ENCODE measurements at places on chromosomes 13 and 19.

- DNase-seq, result no peak
These were observed 7.0 kb downstream of the KLK3 start for GRCh38 chr19:50861496-50862286.

GRCh38 chr19:54674021-54674617, 11.3 kb downstream of the LILRB4 start:
- no peak for DNase-seq

DNA sequence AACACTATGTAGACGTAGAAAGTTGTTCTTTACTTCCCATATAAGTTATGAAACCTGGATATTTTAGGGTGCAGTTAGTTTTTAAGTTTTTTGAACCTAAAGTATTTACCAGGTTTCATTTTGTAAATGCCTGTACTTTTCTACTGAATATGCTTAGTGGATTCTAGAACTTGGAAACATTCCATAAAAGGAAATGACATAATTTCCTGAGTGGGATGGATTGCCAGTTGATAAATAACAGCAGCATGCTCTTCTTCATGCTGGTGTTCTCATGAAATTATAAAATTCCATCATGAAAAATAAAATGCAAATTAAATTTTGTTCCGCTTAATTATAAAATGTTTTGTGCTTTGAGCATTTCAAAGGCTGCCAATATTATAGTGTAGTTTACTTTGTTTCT, 362.2 kb upstream of the PCDH20 start:
- DNase-seq, result no peak

GRCh38 chr13:39485314-39485700, 117.7 kb downstream of the LHFPL6 start:
- no peak for DNase-seq

- DNase-seq, result no peak
These were observed 338.0 kb downstream of the TEX29 start for GRCh38 chr13:111658145-111659100.

- DNase-seq, result no peak
These were observed 362.1 kb downstream of the FOXO1 start for GRCh38 chr13:40304391-40304790.

GRCh38 chr13:50798923-50799322, 44.6 kb downstream of the DLEU7 start:
- DNase-seq, result no peak

- no peak for DNase-seq
These were observed 630.3 kb downstream of the GPC5 start for GRCh38 chr13:92028695-92029094.

GRCh38 chr19:42126574-42126973, 5.7 kb downstream of the POU2F2 start:
- DNase-seq, result no peak

- no peak for DNase-seq
These were observed at the start of gene SPACA4 for GRCh38 chr19:48606463-48607358. Gene SPACA4, plus strand, starts transcription at chr19:48606742. Its CDS starts 237 bp downstream, at chr19:48606979.

DNA sequence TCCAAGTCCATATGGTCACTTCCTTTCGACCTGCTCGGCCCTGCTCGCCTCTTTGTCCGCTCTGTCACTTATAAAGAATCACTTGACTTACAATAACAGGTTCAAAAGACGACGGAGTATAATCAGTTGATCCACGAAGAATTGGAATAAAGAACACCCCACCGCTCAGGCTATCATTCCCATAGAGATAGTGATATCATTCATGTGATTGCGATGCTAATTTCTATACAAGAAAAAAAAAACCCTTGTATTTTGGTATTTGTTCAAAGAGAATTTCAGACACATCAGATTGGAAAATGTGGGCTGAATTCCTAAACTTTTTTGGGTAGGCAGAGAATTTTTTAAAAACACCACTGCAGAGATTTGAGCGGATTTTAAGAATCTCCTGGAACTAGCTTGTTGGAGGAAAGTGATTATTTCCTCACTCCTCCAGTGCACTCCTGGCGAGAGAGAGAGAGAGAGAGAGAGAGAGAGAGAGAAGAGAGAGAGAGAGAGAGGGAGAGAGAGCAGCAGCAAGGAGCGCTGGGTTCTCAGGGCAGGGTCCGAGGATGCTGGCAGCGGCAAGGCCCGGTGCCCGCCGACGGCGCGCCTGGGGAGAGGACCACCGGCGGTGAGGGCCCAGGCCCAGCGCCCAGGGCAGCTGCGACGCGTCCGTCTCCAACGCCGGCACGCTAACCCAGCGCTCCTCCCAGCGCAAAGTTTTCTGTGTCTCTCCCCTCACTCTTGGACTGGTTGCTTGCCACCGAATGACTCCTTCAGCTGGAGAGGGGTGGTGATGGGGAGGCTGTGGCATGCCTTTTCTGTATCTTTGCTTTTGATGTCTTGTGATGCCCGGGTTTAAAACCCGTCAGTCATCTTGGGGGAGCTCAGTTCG, 149.0 kb upstream of the ZNF536 start:
- DNase-seq, result no peak

DNA sequence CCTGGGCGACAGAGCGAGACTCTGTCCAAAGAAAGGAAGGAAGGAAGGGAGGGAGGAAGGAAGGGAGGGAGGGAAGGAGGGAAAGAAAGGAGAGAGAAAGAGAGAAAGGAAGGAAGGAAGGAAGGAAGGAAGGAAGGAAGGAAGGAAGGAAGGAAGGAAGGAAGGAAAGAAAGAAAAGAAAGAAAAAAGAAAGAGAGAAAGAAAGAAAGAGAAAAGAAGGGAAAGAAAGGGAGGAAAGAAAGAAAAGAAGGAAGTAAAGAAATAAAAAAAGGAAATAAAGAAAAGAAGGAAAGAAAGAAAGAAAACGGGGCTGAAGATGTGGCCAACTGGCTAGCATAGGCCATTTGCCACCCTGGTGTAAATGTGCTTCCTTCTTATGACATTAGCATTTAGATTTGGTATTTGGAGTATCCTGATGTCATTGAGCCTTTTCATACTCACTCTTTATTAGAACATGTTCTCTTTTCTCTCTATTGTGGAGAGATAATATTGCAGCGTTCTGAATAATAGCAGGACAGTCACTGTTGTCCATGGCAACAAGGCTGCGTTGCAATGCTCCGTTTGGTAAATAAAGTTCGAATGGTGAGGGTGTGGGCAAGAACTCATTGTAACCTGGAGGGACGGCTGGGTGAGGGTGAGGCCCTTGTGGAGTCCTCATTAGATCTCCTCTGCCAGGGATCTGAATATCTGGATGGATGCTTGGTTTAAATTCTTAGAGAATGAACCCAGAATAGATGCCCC, 173.9 kb upstream of the UBL3 start:
- no peak for DNase-seq

GRCh38 chr19:39467941-39468340, 12.7 kb upstream of the TIMM50 start:
- no peak for DNase-seq

GRCh38 chr13:98055623-98056022, 87.3 kb upstream of the FARP1 start:
- DNase-seq, result no peak

GRCh38 chr13:85997587-85997986, 198.4 kb upstream of the SLITRK6 start:
- no peak for DNase-seq

- DNase-seq, result no peak
These were observed 1.7 kb upstream of the KLK13 start for GRCh38 chr19:51066393-51067186.

- peak; percentile 10 for DNase-seq
These were observed 539 bp downstream of the ZNF554 start for GRCh38 chr19:2820112-2820702.

- no peak for DNase-seq
These were observed 18.2 kb upstream of the GTF2F2 start for GRCh38 chr13:45102136-45102507.

- no peak for DNase-seq
These were observed 248.8 kb downstream of the DACH1 start for GRCh38 chr13:71618159-71618558.

- no peak for DNase-seq
These were observed 1.5 kb downstream of the ZNF765 start for GRCh38 chr19:53396525-53396868.

GRCh38 chr13:96662036-96662435, 332.2 kb downstream of the OXGR1 start:
- no peak for DNase-seq

- DNase-seq, result no peak
These were observed 26.7 kb upstream of the C19orf12 start for GRCh38 chr19:29741776-29742175.

DNA sequence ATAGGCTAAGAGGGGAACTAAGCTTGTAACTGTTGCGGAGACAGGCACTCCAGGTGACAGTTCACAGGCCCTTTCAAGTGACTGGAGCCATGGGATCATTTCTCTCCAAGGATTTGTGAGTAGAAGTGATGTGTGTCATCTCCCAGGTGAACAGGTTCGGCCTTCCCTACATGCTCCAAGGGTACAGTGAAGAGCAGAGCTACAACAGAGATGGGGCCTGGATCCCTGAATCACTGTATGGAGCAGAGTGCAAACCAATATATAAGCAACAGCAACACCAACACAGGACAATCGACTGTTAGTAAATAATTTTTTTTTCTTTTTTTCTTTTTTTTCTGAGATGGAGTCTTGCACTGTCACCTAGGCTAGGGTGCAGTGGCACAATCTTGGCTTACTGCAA, 15.0 kb downstream of the ZSCAN18 start:
- DNase-seq, result no peak

DNA sequence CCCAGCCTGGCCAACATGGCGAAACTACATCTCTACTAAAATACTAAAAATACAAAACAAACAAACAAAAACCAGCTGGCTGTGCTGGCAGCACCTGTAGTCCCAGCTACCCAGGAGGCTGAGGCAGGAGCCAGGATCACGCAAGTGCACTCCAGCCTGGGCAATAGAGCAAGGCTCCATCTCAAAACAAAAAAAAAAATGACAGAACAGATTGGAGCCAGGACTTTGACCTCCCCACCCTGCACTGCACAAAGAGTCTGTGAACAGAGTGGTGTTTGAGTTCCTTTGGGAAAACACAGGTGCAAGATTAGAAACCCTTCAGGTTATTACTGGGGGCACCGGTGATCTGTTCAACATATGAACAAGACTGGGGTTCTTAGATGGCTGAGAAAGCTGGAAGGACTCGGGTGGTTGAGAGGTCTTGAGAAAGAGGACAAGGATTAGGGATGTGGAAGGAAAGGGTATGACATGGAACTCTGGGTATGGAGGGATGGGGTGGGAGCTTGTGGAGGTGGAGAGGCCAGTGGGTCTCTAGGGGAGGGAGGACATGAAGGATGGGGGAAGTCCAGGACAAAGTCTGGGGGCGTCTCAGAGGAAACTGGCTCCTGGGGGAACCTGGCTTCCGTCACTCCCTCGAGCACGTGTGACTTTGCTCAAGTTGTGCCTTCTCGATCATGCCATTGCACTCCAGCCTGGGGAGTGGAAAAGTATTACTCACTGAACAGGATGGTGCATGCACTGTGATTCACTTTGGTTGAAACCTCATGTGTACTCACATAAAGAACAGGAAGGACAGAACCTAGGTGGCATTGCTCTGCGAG, 25.9 kb downstream of the RCN3 start:
- peak; percentile 66 for DNase-seq

- DNase-seq, result no peak
These were observed 82.6 kb downstream of the PCDH9 start for GRCh38 chr13:67147342-67148133.

DNA sequence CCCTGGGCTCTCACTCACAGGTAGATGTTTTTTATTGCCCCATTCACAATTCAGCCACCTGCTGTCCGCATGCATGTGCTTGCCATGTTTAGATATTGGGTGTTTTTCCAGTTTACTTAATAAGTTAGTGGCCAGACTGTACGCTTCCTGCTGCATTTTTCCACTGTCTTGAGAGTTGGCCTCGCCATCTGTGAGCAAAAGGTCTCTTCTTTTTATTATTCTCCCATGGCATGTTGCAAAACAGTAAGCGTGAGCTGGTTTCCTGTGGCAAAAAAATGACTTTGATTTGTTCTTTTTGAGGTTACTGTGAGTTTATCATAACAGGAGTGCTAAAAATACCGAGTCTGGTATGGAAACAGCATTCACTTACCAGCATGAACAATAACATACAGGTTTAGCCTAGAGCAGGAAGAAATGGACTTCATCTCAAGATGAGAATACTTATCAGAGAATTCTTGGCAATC, 46.0 kb downstream of the SAE1 start:
- DNase-seq, result peak; percentile 50

GRCh38 chr13:49545661-49546060, 39.7 kb downstream of the RCBTB1 start:
- no peak for DNase-seq
